ENCODE measurements at places on chromosomes 5 and 9.

GRCh38 chr9:35691757-35692301 is 2.1 kb upstream of the TPM2 start:
- DNase-seq: no peak

DNA sequence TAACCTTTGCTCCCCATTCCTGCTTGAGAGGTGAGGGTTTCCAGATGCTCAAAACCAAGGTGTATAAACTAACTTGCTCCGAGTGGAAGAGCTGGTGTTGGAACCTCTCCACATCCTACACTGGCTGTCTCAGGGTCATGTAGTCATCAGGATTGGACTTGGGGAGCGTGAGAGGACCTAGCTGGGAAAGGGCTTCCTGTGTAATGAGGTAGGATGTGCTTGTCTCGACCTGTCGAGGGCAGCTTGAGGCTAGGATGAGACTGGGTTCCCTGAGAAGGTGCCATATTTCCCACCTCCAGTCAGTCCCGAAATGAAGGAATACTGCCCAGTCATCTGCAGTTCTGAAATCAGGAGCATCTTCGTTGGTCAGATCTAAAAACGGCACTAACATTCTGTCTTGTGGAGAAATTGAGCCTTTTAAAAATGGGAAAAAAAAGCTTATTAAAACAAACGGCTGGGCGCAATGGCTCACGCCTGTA is 1.3 kb downstream of the CCNI2 start:
- DNase-seq: no peak

- no peak for DNase-seq
Observed at GRCh38 chr5:60698336-60698735, 1.6 kb downstream of the DEPDC1B start.

- DNase-seq: no peak
Observed at GRCh38 chr9:2173861-2174260, 158.7 kb downstream of the SMARCA2 start.

DNA sequence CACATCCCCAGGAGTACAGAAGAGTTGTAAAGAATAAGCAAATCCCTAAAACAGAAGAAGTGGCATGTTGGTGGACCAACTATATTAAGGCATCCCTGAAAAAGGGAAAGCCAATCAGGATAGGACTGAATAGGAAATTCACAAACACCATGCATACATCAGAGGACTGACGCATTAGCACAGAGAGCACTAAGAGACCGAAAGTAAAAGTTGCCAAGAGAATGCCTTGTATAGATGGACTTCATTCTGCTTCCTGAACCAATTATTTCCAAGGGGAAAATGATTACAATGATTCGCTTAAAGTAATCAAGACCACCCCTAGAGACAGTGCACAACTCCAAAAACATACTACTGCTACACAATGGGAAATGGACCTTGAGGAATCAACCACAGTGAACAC is 33.5 kb downstream of the SHC3 start:
- no peak for DNase-seq

DNA sequence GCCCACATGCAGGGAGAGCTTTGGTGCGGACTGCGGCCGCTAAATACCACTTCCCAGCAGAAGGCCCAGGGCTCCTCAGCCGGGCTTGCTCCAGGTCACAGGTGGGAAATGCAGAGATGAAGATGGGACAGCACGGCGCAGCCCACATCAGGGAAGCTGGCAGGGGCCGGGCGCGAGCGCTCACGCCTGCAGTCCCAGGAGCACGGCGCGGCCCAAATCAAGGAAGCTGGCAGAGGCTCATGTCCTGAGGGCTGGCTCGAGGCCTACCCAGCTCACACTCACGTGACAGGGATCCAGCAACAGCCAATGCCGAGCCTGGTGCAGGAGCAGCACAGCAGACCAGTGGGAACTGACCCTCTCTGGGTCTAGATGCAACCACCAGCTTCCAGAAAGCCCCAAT is 16.3 kb downstream of the LPCAT1 start:
- no peak for DNase-seq

DNA sequence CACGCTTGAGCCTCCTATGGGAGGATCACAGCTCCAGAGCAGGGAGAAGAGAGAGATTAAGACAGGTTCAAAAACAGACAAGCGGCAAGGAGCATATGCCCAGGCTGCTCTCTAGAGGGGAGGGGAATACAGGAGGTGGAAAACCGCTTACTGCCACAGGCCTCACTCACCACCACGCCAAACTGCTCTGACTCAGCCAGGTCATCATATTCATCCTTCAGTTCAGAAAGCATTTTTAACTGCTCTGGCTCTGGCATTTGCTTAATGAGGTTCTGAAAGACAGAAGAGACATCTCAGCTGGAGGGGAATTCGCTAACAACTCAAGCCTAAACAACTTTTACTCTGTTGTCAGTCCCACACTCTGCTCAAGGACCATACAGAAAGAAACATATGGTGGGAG is 40.1 kb downstream of the PCDHGC5 start:
- no peak for DNase-seq

GRCh38 chr5:108461628-108462367 is 79.9 kb upstream of the FBXL17 start:
- DNase-seq: no peak

DNA sequence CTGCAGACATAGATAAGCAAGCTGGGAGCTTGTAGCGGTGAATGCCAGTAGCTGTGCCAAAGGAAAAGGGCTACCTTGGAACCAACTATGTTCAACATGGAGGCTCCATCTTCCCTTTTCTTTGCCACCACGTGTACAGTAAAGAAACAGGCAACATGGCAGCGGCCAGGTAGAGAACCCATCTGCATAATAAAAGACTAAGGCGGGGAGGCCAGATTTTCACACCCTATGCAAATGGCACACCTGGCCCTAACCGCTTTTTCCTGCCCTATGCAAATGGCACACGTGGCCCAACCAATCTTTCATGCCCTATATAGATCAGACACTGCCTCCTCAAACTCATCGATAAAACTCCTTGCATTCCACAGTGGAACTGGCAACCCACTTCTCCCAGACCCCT is 477.5 kb upstream of the EDIL3 start:
- DNase-seq: no peak

- no peak for DNase-seq
Observed at GRCh38 chr5:32805971-32806638, 95.0 kb downstream of the NPR3 start.

- DNase-seq: no peak
Observed at GRCh38 chr5:133383580-133383939, 228.8 kb downstream of the FSTL4 start.

- DNase-seq: no peak
Observed at GRCh38 chr5:140025736-140026135, 17.4 kb downstream of the NRG2 start.

DNA sequence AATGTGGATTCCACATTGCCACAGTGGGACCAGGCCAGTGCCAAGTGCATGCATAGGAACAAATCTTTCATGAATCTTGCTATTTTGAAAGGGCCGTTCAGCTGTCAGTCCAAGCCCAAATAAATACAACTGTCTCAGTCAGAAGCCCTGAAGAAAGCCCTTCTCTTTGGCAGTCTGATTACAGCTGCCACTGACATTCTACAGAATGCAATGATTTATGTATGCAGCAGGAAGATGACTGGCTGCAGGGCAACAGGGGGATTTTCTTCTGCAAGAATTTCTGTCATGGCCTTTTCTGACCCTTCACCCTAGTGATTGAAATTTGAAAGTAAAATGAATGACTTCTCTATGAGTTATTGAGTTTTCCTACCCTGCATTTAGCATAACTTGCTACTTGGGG is 86.7 kb upstream of the FER start:
- DNase-seq: no peak

- no peak for DNase-seq
Observed at GRCh38 chr5:84168841-84169240, 215.8 kb downstream of the EDIL3 start.

DNA sequence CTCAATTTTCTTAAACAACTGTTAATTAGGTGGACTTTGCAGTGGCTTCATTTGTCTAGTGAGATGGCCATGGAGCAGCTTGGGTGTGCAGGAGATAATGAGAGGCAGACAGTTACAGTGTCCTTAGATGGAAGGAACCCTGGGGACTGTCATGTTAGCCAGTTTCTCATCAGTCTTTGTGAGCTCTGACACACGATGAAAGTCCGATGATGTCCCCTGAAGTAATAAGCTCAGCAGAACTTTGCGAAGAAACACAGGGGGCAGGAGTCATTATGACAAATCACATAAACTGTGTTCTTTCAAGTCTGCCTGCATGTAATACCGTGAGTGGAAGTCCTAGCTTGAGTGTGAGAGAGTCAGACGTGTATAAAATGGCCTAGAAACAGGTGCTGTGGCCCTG is 201.8 kb downstream of the DRD1 start:
- no peak for DNase-seq

GRCh38 chr9:113537229-113537810 is 73.8 kb downstream of the RGS3 start:
- DNase-seq: peak; percentile 15

GRCh38 chr9:88420227-88420626 is 32.0 kb downstream of the SPIN1 start:
- no peak for DNase-seq

DNA sequence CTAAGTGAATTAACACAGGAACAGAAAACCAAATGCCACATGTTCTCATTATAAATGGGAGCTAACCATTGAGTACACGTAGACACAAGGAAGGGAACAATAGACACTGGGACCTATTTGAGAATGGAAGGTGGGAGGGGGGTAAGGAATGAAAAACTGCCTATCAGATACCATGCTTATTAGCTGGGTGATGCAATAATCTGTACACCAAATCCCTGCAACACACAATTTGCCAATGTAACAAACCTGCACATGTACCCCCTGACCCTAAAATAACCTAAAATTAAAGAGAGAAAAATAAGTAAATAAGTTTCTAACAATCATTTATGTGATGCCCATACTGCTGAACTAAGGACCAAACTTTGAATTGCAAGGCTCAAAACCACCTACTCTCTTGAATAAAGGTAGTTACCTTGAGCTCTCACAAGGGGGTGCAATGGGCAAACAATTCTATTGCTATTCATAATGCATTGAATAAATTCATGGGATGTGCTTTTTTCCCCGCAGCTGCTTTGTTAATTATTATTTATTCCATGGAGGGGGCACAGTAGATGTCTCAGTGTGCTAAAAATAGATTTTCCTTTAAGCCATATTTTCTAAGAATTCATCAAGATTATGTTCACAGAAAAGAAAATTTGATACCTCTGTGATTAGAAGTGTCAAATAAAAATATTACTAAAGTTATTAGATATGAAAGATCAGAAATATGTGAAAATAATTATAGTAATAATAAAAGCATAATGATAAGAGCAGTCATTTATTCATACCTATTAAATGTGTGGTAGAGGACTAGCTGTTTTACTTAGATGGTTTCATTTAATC is 76.2 kb upstream of the PTPN3 start:
- no peak for DNase-seq

GRCh38 chr5:1974081-1974480 is 91.4 kb upstream of the IRX4 start:
- DNase-seq: no peak

GRCh38 chr5:83426855-83427254 is 44.7 kb upstream of the VCAN start:
- DNase-seq: no peak

GRCh38 chr9:32339424-32339823 is 45.0 kb upstream of the ACO1 start:
- DNase-seq: no peak

DNA sequence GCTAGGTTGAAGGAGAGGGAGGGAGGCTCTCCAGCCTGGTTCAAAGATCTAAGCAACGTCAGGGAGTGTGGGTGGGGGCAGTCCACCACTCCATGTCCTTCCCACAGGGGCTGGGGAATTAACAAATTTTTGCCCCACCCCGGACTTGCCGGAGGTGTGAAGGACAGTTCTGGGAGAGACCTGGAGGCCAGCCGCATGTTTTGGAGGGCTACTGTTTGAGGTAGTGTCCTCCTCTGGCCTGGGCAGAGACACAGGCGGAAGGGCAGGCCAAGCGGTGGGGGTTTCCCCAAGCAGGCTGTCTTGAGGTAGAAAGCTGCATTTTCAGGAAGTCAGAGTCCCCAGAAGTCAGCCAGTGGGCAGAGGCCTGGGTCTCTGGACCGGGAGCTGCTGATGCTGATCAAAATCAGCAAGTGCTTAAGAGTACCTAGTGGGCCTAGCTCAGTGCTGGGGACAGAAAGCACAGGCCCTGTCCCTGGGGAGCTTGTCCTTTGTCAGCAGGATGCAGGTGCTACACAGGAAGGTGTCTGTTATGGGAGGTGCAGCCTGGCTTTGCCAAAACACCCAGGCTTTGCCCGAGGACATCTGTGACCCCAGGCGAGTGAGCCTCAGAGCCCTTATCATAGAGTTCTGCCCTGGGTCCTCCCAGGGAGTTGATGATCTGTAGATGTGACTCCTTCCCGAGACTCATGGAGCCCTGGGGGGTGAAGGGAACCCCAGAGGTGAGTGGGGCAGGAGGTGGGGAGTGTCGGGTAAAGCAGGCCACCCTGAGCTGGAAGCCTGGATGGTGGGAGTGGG is 18.5 kb downstream of the JADE2 start:
- peak; percentile 55 for DNase-seq

DNA sequence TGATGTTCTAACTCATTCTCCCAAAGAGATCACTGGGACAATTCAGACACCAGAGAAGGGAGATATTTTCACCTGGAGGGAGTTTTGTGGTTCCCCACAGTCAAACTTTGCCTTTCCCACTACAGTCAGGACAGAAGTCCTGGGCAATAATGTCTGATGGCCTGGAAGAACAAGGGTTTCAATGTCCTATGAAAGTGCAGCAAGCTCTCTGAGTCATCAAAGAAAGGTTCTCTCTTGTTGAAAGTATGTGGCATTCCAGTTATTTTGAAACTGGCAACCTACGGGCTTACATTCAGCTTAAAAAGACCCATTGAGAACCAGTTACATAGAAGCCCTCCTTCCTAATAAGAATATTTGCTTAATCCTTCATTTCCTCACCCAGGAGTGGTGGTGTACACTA is 103.9 kb downstream of the INSYN2B start:
- no peak for DNase-seq

DNA sequence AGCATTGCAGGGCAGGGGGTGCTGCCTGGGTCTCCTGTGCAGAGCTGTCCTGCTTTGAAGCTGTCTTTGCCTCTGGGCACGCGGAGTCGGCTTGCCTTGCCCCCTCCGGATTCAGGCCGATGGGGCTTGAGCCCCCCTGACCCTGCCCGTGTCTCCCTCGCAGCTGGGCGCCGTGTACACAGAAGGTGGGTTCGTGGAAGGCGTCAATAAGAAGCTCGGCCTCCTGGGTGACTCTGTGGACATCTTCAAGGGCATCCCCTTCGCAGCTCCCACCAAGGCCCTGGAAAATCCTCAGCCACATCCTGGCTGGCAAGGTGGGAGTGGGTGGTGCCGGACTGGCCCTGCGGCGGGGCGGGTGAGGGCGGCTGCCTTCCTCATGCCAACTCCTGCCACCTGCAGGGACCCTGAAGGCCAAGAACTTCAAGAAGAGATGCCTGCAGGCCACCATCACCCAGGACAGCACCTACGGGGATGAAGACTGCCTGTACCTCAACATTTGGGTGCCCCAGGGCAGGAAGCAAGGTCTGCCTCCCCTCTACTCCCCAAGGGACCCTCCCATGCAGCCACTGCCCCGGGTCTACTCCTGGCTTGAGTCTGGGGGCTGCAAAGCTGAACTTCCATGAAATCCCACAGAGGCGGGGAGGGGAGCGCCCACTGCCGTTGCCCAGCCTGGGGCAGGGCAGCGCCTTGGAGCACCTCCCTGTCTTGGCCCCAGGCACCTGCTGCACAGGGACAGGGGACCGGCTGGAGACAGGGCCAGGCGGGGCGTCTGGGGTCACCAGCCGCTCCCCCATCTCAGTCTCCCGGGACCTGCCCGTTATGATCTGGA is 2.7 kb downstream of the CEL start:
- no peak for DNase-seq

Data from activated naive CD8-positive, alpha-beta T cell treated with anti-CD3 and anti-CD28 coated beads, Interleukin-2, amount 10 ng/mL, durations not matched to agents 7 days and 5 days (primary cell).